Forelimb muscle (tissue), 1 donor: ENCODE measurements at places on chromosomes 7 and 10.

DNA sequence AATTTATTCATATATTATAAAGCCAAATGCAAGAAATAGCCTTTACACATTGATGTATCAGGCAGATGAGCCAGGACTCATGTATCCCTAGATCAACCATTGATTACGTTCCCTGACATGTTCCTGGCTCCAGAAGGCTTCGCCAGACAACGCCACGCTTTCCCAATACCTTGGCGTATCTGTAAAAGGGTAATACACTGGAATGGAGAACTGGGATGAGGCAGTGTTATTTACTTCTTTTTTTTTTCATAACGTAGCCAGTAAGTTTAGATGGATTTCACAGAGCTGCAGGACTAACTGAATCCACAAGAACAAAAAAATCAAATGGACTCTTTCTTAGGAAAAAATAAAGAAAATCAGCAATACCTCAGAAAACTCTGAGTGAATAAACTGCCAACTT, 588.1 kb upstream of the SEMA3D start:
- no peak for DNase-seq

GRCh38 chr7:6613706-6614105, 1.7 kb upstream of the ZNF853 start:
- DNase-seq: no peak

DNA sequence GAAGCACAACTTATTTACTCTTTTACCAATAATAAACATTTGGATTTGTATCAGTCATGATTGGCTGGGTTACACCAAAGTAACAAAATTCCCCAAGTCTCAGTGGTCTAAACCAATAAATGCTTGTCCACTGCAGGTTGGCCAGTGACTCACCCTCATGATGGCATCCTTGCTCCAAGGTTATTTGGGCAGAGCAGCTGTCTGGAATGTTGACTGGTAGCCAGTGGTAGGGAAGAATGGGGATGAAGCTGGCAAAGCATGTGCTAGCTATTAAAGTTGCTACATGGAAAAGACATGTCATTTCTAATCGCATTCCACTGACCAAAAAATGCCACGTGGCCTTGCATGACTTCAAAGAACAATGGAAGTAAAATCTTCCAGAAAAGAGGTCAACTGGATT, 1168.7 kb upstream of the CELF2 start:
- DNase-seq: no peak

GRCh38 chr10:59036311-59037017, 140.0 kb upstream of the PHYHIPL start:
- no peak for DNase-seq

DNA sequence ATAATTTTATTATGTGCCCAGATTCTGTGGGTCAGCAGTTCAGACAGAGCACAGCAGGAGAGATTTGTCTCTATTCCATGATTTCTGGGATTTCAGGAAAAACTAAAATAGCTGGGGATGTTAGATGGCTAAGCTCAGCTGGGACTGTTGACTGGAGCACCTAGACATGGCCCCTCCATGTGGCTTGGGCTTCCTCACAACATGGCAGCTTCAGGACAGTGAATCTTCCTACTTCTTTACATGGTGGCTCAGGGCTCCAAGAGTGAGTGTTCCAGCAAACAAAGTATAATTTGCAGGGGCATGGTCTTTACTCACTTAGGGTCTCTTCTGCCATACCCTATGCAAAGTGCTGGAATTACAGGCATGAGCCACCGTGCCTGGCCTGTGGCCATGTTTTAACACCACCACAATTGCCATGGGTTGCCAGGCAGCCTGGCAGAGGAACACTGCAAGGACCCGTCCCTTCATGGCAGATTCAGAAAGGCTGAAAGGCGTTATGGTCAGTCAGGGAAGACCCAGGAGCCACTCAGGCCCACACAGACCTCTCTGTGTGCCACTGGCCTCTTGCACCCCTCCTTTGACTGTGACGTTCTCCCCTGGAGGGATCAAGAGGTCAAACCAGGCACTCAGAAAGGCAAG, 50.8 kb upstream of the ZMIZ1 start:
- no peak for DNase-seq

GRCh38 chr7:96337519-96337918, 15.6 kb upstream of the SLC25A13 start:
- no peak for DNase-seq

DNA sequence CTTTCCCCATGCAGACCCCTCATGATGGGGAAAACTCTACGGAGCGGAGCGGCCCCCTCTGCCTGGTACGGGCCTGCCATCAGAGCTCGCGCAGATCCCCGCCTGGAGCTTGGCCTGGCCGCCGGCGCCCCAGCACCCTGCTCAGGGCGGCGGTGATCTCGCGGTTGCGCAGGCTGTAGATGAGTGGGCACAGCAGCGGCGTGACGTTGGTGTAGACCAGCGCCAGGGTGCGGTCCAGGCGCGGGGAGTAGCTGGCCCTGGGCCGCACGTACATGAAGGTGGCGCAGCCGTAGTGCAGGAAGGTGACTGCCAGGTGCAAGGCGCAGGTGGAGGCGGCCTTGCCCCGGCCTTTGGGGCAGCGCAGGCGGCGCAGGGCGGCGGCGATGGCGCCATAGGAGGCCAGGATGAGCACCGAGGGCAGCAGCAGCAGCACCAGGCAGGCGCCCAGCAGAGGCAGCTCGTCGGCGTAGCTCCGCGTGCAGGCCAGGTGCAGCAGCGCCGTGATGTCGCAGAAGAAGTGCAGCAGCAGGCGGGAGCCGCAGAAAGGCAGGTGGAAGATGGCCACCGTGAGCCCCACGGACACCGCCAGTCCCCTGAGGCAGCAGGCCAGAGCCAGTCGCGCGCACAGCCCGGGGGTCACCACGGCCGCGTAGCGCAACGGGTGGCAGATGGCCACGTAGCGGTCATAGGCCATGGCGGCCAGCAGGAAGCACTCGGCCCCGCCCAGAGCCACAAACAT, 33.4 kb downstream of the TAS2R41 start:
- DNase-seq: no peak

- DNase-seq: no peak
These were observed 244.6 kb downstream of the POLR1F start for GRCh38 chr7:19464241-19464640.

- DNase-seq: no peak
These were observed 19.1 kb upstream of the SVOPL start for GRCh38 chr7:138720286-138720685.

- DNase-seq: no peak
These were observed 15.7 kb upstream of the STN1 start for GRCh38 chr10:103933557-103934121.

- no peak for DNase-seq
These were observed 24.9 kb downstream of the TCAF1 start for GRCh38 chr7:143877098-143877497.

- no peak for DNase-seq
These were observed 4.8 kb downstream of the IFIT2 start for GRCh38 chr10:89306434-89307268.

GRCh38 chr7:80641548-80641947, 3.1 kb downstream of the CD36 start:
- DNase-seq: no peak

GRCh38 chr7:33841705-33842129, 63.6 kb upstream of the BMPER start:
- no peak for DNase-seq

DNA sequence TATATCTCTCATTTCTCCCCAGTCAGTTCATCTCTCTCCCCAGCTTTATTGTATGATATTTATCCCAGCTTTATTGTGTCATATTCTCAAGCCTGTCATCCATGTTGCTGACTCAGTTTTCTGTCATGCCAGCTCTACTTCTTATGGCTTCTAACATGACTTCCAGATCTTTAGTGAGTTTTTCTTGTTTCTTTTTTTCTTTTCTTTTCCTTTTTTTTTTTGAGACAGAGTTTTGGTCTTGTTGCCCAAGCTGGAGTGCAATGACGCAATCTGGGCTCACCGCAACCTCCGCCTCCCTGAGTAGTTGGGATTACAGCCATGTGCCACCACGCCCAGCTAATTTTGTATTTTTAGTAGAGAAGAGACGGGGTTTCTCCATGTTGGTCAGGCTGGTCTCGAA, 28.7 kb upstream of the CALU start:
- no peak for DNase-seq

- DNase-seq: no peak
These were observed 59.6 kb downstream of the ZNF800 start for GRCh38 chr7:127332880-127333279.

- no peak for DNase-seq
These were observed 737.5 kb downstream of the PCDH15 start for GRCh38 chr10:54063514-54063913.

DNA sequence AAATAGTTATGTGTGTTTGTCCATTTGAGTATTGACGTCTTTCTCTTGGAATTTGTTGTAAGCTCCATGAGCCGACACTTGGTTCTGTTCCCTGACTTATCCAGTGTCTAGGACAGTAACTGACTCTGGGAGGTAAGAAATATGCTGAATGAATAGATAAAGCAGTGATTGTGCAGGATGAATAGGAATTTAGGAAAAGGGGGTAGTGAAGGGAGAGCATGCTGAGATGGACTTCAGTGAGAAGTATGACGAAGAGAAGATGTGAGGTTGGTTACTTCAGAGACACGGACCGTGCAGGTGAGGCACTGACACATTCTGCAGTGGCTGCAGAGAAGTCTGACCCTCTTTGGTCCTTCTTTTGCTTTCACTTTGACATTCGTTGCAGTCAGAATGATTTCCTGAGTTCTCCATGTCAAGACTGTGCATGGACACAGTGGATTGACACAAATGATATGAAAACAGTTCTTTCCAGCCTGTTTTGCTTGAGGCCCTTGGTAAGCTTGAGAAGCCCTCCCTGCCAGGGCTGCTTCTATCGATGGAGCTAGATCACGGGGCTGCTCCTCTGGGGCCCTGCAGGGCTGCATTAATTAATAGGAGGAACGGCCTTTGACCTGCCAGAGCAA, 261.5 kb upstream of the SORCS1 start:
- no peak for DNase-seq

DNA sequence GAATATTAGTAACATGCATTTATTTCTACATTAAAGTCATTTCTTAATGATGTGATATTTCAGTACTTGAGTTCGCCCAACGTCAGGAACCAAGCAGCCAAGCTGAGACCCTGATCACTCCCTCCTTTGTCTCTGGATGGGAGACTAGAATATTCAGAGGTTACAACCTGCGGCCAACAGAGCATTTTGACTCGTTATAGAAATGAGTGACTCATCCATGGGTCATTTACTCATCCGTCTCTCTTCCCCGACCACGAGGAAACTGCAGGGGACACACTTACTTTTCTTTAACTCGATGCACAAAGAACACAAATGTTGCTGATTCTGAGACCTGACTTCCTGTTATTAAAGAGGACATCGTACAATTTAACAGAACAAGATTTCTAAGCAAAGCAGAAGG, 343.3 kb downstream of the FRMD4A start:
- DNase-seq: no peak

DNA sequence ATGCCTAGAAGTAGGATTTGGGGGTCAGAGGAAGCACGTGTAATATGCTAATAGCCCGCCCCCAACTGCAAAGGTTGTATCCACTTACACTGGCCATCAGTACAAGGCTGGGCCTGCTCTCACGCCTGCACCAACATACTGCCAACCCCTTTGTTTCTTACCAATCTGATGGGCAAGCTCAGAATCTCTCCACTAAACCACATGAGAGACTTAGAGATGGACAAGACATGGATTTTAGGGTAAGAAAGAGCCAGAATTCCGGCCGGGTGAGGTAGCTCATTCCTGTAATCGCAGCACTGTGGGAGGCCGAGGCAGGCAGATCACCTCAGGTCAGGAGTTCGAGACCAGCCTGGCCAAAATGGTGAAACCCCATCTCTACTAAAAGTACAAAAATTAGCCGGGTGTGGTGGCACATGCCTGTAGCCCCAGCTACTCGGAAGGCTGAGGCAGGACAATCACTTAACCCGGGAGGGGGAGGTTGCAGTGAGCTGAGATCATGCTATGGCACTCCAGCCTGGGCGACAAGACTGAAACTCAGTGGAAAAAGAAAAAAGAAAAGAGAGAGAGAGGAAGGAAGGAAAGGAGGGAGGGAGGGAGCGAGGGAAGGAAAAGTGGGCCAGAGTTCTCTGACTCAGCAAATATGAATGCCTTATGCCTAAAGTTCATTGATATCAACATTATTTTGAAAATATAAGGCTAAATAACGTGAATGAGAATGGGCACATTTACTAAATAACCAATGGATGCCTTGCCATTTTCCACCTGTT, 162.2 kb downstream of the SLIT1 start:
- no peak for DNase-seq

- no peak for DNase-seq
These were observed 116.3 kb downstream of the PLPP4 start for GRCh38 chr10:120573355-120573754.

- no peak for DNase-seq
These were observed 7.0 kb upstream of the CD36 start for GRCh38 chr7:80631421-80631820.

- no peak for DNase-seq
These were observed 54.7 kb upstream of the SYPL1 start for GRCh38 chr7:106166651-106167342.

GRCh38 chr7:37007691-37008090, 283.4 kb upstream of the AOAH start:
- no peak for DNase-seq

DNA sequence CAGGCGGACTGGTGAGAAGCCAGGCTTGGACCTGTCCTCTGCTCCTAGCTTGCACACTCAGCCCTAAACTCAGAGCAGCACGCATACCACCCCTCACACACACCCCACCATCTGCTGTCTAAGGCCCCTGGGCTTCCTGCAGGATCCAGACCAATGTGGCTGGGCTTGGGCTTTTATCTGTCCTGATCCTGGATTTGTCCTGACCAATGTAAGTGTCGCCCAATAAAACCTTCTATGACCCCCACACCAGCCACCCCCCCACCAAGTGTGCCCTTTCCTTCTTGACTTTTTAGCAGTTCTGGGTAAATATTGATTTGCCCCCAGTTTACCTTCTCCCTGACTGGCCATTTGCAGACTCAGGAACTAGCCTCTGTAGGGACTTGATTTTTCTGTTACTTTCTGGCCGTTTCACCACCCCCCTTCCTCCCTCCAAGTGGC, 1.7 kb upstream of the HOXA13 start:
- DNase-seq: no peak
